ENCODE measurements at places on chromosomes 5 and 9.

DNA sequence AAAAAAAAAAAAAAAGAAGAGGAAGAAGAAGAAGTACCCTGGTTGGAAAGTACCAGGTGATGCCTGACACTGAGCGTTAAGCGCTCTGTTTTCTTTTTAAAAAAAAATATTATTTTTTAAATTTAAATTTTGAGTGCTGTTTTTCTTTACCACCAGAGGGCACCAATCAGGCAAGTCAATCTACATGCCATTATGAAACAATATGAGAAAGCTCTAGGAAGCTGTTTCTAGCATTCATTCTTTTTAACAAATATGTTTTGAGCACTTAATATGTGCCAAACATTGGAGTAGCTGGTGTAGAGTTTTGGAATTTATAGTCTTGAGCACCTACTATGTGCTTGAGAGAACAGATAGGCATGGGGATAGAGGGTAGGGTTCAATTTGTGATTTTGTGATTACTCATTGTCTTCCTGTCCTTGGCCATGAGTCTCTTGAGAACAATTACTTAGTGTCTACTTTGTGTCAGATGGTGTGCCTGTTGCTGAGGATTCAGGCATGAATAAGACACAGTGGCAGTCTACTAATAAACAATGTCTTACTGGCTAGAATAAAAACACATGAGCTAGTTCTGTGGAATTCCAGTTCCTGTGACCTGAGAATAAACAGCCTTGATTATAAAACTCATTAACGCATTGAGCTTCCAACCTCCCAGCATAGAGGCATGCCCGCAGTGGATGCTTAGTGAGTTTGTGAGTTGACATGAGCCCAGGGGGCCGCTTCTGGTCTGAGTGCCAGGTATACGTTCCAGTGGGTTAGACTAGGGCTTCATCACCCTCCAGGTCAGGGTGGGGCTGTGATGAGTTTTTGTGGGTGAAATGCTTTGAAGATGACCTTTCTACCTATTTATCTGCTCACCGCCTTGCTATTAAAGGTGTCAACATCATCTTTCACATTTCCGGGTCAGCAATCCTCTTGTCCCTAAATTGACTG lies 3.0 kb upstream of the UBE2R2 start:
- DNase-seq: peak; percentile 79

GRCh38 chr5:24391816-24392215 lies 253.0 kb downstream of the CDH10 start:
- no peak for DNase-seq

GRCh38 chr5:5078009-5078897 lies 61.9 kb upstream of the ADAMTS16 start:
- DNase-seq: no peak

- no peak for DNase-seq
These were observed 50.0 kb downstream of the NACC2 start for GRCh38 chr9:136044971-136045594.

DNA sequence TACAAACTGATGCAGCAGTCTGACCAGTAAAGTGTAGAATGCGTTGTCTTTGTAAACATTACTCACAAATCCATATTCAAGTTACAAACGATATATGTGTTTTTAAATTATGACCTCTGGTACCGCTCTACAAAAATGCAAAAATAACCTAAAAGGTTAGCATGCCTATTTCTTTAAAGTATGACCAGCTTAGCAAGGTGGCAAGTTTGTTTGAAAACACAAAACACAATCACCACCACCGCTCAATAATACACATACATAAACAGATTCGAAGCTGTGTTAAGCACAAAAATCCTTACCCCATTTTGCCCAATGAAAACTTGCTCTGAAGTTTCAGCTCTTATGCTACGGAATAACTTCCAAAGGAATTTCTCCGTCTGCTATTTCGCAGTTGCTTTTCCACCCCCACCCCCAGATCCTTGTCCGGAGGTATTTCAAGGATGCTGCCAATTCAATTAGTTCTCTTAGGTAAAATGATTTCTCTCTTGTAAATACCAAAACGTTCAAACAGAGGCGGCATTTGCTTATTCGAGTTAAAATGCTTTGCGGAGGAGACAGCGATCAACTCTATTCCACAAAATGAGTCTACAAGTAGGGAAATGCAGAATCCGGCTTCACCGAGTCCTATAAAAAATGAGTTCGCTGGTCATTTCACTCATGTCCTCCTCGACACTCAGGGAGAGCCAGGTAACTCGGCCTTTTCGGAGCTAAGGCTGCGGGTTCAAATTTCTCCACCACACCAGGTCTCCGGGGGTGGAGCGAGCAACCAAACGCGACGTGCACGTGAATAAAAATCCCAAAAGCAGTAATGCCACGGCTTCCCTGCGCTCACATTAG lies 1.2 kb downstream of the HOMER1 start:
- peak; percentile 43 for DNase-seq

DNA sequence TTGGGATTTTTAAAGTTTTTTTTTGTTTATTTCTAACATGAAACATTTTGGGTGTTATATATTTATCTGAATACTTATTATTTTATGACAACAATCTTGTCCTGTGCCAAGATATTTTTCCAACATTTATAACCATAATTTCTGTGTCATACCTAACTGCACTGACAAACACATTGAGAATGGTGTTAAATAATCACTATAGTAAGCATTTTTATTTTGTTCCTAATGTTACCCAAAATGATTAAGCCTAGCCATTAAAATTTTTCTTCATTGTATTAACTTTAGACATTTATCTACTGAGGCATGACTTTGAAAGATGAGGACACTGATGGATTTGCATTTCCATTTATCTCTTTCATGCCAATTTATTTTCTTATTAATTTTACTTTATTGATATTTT lies 91.6 kb upstream of the STK32A start:
- DNase-seq: no peak

GRCh38 chr5:43315263-43315662 lies 2.1 kb upstream of the HMGCS1 start:
- DNase-seq: peak; percentile 63

DNA sequence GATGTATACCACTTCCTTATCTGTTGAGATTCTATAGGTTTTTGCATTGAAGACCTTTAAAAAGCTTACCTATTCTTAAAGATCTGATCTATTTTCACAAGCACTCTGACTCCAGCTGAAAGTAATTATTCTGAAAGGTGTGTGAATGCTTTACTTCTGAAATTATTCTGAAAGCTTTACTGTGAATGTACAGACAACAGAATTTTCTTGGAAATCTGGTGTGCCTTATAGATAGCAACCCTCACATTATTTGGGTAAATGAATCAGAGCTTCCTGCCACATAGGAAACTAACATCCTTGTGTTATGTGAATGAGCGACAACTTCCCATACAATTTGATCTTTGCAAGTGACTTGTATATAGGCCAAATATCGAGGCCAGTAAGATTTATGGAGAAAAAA lies 6.5 kb downstream of the CDO1 start:
- no peak for DNase-seq

GRCh38 chr5:106875591-106876297 lies 795.0 kb downstream of the EFNA5 start:
- peak; percentile 20 for DNase-seq

GRCh38 chr9:70940605-70941004 lies 180.8 kb downstream of the TRPM3 start:
- DNase-seq: no peak

- no peak for DNase-seq
These were observed 128.3 kb downstream of the MRPL36 start for GRCh38 chr5:1671351-1671750.

DNA sequence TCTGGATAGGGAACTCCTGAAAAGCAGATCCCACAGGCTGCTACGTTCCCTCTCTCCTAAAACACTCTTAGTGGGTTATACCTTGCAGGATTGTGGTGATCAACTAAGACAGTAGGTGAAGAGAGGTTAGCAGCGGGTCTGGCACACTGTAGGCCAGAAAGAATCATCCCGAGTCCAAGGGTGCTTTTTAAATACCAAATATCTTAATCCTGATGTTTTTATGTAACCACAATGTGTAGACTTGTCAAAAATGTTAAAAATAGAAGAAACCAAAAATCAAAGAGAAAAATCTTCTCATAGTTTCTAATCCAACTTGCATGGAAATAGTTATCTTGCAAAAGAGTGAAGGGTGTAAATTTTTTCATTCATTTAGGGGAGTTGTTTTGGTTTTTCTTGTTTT lies 52.3 kb upstream of the IFNK start:
- DNase-seq: no peak

DNA sequence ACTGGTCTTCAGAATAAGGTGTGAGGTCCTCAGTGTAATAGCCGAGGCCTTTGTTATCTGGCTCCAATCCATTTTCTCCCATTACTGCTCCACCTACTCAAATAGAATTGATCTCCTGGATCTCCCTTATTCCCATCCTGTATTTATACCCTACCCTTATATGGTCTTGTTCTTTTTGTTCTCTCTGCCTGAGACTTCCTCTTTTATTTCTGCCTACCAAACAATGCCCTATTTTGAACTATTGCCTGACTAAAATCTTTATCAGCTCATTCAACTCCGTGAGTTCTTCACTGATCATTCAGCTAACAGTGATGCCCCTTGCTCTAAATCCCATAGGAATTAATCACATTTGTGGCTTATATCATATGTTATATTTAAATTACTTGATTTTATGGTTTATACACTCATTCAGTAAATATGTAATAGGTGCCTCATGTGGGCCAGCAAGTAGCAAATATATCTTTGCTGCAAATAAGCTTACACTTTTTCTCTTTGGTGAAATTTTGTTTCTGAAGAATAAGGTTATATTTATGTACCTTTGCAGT lies 417.5 kb upstream of the MEF2C start:
- no peak for DNase-seq

DNA sequence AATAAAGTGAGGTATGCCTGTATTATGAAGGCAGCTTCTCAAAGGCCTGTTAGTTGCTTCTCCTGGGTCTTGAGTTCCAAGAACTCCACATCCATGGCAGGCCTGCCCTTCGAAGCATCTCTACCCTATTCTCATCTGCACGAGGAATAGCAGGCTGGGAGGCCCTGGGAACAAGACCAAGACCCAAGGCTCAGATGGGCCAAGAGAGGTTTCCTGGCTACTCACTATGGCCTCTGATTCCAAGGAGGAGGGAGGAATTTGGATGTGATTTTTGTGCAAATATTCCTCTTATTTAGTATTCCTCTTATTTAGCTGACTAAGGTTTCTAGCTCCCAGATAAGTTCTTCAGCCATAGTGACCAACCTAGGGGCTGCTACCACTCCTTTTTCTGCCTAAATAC lies 151.3 kb downstream of the SAXO1 start:
- no peak for DNase-seq

DNA sequence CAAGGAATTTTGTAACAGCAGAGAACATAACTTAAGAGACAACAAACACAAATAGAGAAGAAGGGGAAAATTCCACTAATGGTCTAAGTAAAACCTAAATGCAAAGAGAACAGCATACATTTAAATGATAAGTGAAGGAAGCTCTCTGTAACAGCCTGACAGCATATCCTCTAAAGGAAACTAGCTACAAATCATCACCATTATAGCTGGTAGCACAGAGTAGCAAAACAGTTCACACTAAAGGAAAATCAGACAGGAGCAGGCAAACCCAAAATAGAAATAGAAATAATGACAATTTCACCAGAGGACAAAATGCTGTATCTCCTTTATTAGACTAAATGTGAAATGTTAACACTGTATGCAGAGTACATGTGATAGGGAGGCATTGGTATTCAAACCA lies 532.8 kb downstream of the PTPRD start:
- no peak for DNase-seq

DNA sequence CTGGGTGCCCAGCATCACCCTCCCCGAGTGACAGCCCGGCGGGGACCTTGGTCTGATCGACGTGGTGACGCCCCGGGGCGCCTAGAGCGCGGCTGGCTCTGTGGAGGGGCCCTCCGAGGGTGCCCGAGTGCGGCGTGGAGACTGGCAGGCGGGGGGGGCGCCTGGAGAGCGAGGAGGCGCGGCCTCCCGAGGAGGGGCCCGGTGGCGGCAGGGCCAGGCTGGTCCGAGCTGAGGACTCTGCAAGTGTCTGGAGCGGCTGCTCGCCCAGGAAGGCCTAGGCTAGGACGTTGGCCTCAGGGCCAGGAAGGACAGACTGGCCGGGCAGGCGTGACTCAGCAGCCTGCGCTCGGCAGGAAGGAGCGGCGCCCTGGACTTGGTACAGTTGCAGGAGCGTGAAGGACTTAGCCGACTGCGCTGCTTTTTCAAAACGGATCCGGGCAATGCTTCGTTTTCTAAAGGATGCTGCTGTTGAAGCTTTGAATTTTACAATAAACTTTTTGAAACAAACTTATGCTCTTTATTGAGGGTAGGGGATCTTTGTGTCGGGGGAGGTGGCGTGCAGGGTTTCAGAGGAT lies 1.3 kb downstream of the GADD45G start:
- DNase-seq: peak; percentile 74

DNA sequence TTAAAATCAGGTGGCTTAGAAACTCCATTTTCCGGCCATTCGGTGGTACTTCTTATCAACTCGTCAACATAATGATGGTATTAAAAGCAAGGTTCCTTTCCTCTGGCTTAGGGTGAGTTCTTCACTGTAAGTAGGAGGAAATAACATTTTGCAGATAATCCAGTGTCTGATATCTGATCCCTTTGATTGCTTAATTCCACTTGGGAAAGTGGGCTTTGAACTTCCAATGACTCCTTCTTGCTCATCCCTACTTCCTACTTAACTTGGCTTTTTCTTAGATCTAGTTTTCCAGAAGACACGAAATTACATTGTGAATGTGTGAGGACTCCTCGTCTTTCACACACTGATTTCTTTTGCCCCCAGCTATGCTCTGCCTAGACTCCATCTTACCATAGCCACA lies 31.5 kb downstream of the DDX31 start:
- DNase-seq: peak; percentile 80

GRCh38 chr5:40106847-40107246 lies 572.9 kb upstream of the PTGER4 start:
- no peak for DNase-seq

DNA sequence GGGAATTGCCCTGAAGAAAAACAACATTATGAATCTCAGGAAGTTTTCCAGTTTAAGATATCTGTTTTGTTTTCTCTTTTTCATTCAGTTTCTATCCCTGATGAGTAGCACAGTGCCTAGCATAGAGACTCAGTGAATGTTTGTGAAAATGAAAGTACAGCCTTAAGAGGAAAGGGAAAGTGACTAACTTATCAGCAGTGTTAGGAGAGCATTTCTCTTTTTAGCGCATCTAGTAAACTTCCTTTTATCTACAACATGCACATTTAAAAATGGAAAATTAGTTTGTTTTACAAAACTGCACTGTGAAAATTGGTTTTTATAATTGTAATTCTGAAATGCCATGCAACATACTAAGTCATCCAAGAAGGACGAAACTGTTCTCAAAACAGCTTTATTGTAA lies 110.8 kb downstream of the SMARCA2 start:
- peak; percentile 50 for DNase-seq

DNA sequence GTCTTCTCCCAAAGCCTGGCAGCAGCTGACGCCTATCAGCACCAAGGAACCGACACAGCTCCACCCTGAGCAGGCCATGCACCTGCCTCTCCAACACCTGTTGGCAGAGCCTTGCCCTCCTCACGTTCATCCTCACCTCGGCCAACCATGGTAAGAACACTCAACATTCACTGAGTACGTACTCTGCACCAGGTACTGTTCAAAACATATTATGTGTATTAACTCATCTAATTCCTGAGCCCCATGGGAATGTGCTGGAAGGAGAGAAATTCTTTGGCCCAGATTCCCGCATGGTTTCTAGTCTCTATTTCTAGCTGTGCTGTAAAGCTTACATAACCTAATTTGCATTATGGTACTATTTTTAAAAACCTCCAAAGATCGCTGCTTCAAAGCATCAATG lies 86.1 kb downstream of the GPR21 start:
- DNase-seq: no peak

- DNase-seq: no peak
These were observed 163.4 kb downstream of the TLE4 start for GRCh38 chr9:79735023-79735779.
